Fibroblast of the conjunctiva (primary cell): ENCODE measurements at places on chromosomes 11 and 22.

- DNase-seq: peak; percentile 9
Observed at GRCh38 chr11:30876663-30877396, 290.7 kb upstream of the MPPED2 start.

DNA sequence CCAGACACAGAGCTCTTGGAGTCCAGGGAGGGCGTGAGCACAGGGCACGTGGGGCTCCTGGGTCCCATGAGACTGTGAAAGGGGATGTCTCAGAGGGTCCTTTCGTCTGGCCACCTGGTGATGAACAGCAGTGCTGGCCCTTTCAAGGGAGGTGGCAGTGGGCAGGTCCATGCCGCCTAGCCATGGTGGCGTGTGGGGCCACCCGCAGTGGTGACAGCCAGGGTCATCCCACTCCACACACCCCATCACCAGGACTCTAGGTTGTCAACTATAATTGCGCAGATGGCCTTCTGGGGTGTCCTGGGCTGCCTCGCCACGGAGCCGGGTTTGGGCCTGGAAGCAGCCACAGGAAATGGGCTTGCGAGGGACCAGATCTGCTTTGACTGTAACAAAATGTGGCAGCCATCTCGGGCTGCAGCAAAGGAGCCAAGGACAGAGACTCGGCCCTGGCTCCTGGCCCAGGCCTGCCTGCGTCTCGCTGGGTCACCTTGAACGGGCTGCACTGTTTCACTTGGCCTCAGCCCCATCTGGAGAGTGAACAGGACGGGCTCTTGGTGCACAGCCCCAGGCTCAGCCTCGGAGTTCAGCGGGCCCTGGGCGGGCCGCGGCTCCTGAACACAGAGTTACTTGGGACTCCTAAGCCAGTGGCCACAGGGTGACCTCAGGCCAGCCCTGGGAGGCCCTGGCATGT, 1350.5 kb downstream of the BRD1 start:
- DNase-seq: no peak

DNA sequence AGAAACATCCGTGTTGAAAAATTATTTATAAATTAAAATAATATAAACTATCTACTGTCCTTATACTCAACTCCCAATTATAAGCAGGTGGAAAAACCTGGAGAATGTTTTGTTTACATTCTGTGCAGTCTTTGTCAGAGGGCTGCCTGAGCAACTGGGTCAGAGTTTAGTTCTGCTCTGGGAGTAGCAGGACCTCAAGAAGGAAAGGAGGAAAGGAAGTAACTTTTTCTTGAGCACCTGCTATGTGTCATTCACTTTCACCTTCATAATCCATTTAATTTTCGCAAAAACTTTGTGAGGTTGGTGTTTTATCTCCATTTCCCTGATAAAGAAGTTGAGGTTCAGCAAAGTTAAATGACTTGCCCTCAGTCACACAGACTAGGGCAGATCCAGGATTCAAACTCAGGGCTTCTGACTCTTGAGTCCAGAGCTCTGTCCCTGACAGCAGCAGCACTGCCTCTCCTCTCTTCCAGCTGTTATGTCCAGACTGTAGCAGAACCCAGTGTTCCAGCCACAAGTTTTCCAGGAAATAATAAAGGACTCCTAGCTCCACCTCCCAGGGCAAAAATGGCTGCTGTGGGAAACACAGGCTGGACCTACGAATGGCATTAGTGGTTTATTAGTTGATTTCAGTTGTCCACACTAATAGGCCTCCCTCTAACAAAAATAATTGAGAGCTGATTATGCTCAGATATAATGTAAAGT, 6.4 kb downstream of the CD3E start:
- no peak for DNase-seq

- DNase-seq: no peak
Observed at GRCh38 chr11:46073632-46074031, 47.6 kb downstream of the PHF21A start.

- DNase-seq: peak; percentile 39
Observed at GRCh38 chr11:129279326-129280026, 87.4 kb upstream of the ARHGAP32 start.

DNA sequence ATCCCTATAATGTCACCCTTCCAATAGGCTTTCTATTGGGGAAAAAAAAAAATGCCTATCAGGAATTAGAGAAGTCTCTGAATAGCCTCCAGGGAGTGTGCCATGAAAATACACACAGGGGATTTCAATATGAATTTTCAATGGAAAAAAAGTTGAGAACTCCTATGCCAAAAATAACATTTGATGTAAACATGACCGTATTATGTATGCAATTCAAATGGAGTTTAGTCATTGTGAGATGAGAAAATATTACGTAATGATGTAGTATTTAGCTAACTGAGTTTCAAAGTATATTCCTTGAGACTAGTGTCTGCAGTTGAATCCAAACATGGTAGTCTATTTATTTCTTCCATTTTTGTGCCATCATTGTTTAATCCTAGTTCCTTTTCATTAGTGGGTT, 182.3 kb downstream of the BLID start:
- DNase-seq: no peak

GRCh38 chr11:114162719-114163123, 103.2 kb downstream of the ZBTB16 start:
- DNase-seq: peak; percentile 100

DNA sequence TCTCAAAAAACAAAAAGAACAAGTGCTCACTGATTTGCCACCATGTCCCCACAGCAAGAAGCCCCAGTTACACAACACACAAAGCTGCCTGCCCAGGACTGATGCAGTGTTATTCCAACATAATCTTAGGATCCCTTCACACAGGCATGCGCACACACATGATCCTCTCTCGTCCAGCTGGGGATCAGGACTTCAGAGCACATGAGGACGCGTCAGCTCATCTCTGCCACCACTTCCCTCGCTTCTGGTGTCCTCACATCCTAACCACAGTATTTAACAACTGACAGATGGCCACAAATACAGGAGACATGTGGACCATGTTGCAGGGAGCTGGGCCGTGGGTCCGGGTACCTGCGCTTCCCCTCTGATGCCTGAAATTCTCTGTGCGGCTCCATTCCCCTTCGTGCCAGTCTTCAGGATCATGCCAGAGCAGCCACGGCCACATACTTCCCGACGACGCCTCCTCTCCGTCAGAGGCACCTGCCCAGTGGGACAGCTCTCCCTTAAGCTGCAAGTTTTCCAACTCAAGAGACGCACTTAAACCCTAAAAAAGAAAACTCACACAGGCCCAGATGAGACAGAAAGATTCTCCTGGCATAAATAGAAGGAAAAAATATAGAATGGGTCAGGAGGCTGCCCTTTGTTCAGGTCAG, 68.3 kb downstream of the PACSIN2 start:
- DNase-seq: no peak

GRCh38 chr11:84645988-84646694, 981.0 kb downstream of the DLG2 start:
- no peak for DNase-seq

DNA sequence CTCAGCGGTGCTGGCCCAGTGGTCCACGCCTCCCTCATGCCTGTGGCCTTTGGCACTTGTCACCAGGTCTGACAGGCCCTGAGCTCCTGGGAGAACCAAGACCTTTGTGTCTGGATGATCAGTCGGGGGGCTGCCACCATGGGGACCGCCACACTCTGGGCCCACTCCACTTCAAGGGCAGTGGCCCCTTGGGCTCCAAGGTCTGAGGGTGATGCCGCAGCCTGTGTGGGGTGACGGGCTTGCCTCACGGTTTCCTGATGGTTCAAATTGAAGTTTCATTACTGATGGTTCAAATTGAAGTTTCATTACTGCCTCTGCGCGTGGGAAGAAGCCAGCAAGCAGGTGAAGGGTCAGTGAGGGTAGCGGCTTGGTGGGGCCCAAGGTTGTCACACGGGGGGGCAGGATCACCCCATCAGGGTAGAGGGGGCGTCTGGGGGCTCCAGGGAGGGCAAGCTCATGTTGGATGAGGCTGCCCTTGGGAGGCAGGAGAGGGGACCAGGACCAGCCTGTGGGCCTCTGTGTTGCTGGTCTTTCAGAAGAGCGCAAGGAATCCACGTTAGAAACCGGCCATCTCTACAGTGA, 27.5 kb downstream of the TRMU start:
- DNase-seq: no peak

GRCh38 chr11:35814081-35814695, 129.7 kb upstream of the LDLRAD3 start:
- no peak for DNase-seq

DNA sequence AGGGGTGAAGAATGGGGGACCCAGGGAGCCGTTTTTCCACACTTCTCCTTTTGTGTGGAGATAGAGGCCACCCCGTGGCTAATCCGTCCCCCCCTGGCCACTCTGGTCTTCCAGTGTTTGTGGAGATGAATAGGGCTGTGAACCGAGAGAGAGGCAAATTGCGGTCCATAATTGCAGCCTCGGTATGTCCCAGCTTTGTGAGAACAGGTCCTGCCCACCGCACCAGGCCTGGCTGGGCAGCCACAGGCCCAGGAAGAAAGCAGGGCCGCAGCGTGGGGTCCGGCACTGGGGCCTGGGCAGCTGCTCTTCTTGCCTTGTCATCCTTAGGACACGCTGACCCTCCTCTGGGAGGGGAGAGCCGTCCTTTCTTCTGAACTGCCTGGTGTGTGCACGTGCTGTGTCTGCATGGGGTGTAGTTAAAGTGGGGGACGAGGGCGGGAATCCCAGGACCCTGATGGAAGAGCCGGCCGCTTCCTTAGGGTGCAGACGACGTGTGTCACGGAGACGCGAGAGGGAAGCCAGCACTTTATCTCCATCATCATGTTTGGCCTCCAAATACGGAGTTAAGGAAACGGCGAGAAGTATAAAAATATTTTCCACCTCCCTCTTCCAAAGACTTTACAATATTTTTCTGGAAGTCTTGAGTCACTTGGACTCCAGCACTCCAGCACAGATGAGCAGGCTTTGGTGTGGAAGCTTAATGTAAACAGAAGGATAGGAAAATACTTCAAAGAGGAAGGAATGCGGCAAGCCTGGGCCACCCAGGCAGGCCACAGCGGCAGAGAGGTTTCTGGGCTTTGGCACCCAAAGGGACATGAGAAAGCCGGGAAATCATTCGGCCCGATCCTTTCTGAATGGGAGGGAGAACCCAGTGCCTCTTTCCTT, 1248.4 kb downstream of the BRD1 start:
- no peak for DNase-seq

DNA sequence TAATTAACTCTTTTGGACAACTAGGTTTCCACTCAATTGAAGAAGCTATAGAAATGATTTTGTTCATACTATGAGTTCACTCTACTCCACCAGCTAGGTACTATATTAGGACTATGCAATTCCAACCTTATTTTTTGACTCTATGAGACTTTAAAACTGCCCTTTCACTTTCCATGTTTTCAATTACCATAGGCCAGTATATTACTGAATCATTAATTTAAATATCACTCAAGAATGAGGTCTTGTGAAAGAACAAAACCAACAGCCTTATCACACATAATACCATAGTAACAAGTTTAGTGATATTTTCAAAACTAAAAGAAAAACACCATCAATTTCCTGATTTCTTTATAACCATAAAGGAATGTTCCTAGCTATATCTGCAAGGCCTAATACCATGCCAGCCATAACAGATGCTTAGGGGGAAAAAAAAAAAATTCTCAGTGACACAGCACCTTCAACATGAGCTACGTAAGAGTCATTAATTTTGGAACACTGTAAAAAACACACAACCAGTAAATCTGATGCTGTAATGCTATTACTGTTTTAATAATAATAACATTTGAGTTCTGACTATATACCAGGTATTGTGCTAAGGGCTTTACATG, 6.1 kb downstream of the DCUN1D5 start:
- DNase-seq: no peak

DNA sequence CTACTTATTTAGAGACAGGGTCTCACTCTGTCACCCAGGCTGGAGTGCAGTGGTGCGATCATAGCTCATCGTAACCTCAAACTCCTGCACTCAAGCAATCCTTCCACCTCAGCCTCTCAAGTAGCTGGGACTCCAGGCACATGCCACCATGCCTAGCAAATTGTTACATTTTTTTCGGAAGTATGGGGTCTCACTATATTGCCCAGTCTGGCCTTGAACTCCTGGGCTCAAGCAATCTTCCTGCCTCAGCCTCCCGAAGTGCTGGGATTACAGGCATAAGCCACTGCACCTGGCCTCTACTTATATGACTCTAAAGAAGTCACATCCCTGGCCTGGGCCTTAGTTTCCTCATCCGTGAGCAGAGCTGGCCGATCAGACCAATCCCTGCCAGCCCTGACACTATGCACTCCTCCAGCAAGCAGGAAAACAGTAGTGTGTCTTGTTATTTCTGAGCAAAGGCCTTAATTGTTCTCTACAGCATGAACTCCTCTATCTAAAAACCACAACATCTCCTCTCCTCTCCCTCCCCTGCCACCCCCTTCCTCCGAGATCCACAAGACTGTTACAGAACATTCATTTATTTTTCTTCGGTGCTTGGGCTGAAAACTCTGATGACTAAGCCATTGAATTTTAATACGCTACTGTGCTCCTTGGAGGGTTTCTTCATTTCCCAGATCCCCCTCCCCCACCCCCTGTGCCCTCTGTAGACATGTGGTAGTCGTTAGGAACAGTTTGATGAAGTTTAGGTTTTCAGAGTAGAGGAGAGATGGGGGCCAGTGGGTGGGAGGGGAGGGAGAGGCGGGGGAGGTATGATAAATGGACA, 91.5 kb downstream of the ABTB2 start:
- DNase-seq: peak; percentile 93

DNA sequence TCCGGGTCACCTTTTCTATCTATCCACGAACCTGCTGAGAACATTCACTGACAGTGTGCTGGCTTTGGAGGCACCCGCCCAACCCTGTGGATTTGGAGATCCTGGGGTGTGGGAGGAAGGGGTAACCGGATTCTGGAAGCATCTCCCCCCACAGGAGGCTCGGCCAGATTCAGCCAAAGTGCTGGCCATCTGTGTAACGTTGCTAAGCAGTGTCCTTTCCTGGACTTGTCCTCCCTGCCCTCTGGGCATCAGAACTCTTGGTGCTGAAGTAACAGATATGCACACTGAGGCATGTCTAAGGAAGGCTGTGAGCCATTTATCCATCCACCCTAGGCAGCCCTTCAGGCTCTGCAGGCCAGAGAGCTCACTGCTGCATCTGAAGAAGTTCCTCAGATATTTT, 85.7 kb downstream of the SNX19 start:
- DNase-seq: no peak

DNA sequence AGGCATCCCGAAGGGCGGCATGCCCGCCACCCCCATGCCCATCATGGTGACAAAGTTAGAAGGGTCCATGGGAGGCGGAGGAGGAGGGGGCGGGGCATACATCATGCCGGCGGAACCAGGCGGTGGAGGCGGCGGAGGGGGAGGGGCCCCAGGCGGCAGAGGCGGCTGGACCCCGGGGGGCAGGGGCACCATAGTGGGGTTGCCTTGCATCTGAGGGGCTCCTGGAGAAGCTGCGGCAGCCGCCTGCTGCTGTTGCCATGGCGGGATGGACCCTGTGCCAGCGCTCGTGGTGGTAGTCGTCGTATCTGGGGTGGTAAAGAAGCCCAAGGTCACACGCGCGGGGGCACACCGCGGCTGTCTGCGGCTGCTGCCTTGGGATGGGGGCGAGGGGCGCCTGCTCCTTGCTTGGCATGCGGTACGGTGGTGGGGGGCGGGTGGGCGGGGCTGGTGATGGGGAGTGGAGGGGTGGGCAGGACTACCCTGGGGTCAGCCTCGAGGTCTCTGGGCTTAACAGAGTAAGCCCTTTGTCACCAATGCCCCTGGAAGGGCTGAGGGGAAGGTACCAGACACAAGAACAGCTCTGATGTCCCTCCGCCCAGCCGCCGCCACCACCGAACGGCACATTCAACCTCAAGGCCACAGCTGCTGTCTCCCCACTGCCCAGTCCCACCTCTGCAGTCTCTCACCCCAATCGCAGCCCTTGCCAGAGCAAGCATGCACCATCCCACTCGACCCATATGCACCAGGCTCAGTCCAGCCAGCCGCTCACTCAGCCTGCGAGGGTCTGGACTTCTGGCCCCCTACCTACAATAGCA, 6.3 kb upstream of the PYGM start:
- DNase-seq: no peak
